Stimulated activated CD8-positive, alpha-beta memory T cell treated with anti-CD3 and anti-CD28 coated beads, Interleukin-15, amount 100 ng/mL, for 48 hours (primary cell): ENCODE measurements at places on chromosomes 1 and 21.

- DNase-seq, result no peak
Observed at GRCh38 chr1:235019471-235019870, 109.2 kb downstream of the TOMM20 start.

- no peak for DNase-seq
Observed at GRCh38 chr21:37153935-37154350, 80.9 kb downstream of the TTC3 start.

DNA sequence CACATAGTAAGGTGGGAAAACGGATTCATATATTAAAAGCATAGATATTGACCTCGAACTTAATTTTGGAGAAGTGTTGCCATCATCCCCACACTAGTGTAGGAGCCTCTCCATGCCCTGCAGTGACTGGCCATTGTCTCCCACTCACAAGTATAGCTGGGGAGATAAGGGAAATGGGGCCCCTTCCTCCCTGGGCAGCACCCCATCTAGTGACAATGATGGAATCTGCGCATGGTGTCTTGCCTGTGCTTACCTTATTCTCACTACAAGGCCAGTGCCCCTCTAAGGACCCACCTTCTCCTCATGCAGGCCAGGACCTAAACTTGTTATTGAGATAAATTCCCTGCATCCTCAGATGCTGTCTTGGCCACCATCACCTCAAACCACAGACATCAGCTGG lies 374.9 kb downstream of the NTNG1 start:
- DNase-seq, result no peak

DNA sequence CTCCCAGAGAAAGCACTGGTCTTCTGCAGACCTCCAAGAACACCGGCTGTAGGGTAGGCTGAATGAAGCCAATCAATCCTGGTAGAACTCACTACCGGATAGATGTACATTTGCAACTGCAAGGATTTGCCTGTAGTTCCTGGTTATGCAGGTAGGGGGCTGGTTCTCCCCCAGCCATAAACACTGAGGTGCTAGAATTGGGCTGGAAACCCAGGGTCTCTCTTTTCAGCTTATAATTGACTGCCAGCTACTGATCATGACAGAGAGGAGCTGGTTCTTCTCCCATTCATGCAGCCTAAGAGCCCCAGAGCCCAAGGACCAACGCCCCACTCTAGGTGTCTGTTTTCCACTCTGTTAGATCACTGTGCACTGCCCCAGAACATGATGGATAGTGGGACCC lies 21.5 kb upstream of the MTARC2 start:
- no peak for DNase-seq

DNA sequence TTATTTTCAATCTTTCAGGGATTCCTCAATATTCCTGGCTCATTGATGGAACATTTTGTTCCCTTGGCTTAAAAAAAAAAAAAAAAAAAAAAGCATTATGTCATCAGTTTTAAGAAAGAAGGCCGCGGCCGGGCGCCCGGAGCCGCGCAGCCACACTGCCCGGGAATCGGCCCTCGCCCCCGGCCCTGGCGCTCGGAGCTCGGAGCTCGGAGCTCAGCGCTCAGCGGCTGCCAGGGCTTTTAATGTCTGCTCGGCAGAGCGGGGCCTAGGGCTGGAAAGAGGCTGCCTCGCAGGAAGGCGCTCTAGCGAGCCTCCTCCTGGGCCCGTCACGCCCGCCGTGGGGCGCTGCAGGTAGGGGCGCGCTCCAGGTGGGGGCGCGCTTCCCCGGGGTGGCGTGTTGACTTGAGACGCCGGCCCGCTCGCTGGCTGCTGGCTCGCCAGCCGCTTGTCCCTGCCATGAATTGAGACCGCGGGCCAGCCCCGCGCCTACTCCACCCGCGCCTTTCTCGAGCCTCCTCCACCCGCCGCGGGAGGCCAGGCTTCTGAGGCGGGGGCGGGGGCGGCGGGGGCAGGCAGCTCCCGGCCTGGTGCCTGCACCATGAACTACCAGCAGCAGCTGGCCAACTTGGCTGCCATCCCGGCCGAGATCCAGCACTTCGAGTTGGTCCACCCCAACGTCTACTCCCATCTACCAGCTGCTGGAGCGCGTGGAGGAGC lies 5.4 kb upstream of the TDRD5 start:
- no peak for DNase-seq

GRCh38 chr21:38277501-38278131 lies 20.8 kb downstream of the KCNJ15 start:
- no peak for DNase-seq

DNA sequence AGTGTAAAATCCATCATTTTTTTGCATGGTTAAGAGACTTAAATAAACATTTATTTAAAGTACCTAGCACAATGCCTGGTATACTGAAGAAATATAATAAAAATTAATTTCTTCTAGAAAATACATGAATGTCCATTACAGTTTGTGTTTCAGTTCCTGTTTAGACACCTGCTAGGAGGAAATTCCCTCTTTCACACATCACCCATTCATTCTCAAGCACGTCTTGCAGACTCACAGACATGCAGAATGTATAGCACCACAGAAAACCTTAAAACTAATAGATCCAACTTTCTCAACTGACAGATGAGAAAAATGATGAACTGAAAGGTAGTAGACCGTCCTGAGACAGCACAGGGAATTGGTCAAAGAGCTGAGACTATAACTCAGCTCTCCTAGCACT lies 172.2 kb upstream of the C8B start:
- DNase-seq, result no peak

DNA sequence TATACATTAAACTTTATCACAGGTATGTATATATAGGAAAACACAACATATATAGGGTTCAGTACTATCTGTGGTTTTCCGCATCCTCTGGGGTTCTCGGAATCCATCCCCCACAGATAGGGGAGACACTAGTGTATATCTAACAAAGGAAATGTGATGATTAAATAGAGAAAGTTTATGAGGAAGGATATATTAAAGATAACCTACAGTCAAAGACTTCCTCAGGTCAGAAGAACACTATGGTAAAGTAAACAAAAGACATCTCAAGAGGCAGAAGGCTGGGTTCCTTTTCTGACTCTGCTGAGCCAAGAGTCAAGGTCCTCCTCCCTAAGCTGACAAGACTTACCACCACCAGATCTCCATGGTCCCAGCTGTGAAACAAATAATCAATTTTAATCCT lies 12.1 kb downstream of the USP24 start:
- no peak for DNase-seq

- no peak for DNase-seq
Observed at GRCh38 chr1:119659628-119660027, 11.6 kb upstream of the ZNF697 start.

- DNase-seq, result no peak
Observed at GRCh38 chr1:110596312-110596711, 9.8 kb downstream of the KCNA2 start.

DNA sequence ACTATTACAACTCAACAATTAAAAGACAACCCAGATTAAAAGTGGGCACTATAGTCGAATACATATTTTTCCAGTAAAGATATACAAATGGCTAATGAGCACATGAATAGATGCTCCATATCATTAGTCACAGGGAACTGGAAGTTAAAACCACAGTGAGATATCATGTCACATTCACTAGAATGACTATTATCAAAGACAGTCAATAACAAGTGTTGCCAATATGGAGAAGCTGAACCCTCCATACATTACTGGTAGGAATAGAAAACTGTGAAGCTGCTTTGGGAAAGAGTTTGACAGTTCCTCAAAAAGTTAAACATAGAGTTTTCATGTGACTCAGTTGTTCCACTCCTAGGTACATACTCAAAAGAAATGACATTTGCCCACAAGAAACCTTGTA lies 30.6 kb upstream of the MRPS6 start:
- no peak for DNase-seq

DNA sequence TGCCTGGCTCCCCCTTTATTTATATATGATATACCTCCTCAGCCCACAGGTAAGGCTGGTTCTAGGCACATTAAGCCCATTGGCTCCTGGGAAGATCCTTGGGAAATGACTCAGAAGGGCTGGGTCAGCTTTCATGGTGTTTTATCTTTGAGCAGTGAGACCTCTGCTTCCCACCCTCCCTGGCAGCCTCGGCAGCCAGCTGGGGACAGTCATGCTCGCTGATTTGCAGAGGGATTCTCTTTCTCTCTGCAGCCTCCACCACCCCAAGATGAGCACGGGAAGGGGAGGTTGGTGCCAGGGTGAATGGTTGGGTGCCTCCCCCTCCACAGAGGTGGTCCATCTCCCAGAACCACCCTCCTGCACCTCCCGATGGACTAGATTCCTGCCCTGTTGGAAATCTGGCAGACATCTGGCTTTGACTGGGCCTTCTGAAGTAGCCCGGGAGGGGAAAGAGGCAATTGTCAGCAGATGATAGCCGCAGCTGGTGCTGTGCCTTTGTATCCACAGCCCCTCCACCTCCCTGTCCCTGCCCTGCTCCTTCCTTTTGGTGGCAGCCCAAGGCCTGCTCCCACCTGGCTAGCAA lies 24.6 kb downstream of the IER5 start:
- DNase-seq, result no peak

DNA sequence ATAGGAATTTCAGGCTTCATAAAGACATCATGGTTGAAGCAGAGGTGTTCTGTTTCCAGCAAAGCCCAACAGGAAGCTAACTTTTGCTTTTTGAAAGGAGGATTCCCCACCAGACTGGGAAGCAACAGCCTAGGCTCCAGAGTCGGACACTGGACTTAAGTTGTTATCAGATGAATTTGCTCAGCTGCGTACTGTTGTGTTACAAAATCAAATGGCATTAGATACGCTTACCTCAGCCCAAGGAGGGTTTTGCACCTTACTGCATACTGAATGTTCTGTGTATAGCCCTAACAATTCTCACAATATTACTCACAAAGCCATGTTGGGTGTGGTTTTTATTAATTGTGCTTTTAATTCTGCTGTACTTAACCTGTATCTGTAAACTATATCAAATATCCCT lies 547 bp upstream of the CHIA start:
- no peak for DNase-seq

GRCh38 chr1:238672262-238672661 lies 714.1 kb upstream of the CHRM3 start:
- no peak for DNase-seq

DNA sequence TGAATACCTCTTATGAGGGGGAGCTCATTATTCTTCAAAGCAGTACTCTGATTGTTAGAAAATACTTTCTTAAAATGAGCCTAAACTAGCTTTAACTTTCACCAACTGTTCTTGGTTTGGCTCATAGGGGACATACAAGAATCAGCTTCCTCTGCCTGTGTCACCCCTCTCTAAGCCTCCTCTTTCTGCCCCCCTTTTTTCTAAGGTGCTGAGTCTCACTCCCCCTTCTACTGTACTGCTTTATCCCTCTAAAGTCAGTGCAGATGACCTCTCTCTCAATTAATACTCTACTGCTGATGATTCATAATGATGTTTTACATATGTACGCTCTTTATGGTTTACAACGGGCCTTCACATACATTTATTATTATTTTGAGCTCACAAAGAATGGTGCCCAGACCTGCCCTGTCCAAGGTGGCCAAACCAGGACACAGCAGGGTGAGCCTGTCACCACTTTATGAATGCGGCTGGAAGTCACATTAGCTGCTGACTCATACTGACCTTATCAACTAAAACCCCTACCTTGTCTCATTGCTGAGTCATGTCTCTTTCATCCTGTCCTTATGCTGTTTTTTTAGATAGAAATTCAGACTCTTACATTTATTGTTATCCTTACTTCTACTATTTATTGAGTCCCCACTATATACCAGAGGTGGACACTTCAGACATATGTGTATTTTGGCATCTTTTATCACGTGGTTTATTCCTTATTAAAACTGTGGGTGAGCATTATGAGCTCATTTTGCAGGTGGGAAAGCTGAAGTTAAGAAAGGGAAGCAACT lies 126.9 kb downstream of the RNF220 start:
- DNase-seq, result no peak

GRCh38 chr1:19466112-19466561 lies 19.2 kb downstream of the CAPZB start:
- DNase-seq, result no peak

DNA sequence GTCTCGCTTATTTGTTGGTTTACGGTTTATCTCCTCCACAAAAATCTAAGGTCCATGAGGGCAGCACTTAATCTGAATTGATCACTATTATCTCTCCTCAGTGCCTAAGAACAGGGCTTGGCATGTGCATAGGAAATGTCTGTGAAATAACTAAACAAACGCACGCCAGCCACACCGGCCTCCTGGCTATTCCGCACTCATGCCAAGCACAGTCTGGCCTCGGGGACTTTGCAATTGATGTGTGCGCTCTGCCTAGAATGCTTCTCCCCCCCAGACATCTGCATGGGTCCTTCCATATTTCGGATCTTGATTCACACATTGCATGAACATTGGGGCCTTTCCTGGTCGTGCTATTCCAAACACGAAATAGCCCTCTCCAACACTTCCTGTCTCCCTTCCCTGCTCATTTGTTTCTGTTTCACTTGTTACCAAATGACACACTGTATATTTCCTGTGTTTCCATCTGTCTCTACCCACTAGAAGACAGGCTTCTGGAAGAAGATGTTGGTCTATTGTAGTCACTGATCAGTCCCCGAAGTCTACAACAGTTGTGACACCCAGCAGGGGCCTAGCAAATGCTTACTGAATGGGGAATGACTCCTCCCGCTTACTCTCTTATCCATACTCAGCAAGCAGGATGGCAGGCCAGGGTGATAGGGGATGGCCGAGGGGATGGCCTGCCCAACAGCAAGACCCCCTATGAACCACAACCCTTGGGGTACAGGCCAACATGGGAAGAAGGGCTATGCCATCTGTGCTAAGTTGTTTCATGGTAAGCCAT lies 93.9 kb downstream of the GLIS1 start:
- no peak for DNase-seq

DNA sequence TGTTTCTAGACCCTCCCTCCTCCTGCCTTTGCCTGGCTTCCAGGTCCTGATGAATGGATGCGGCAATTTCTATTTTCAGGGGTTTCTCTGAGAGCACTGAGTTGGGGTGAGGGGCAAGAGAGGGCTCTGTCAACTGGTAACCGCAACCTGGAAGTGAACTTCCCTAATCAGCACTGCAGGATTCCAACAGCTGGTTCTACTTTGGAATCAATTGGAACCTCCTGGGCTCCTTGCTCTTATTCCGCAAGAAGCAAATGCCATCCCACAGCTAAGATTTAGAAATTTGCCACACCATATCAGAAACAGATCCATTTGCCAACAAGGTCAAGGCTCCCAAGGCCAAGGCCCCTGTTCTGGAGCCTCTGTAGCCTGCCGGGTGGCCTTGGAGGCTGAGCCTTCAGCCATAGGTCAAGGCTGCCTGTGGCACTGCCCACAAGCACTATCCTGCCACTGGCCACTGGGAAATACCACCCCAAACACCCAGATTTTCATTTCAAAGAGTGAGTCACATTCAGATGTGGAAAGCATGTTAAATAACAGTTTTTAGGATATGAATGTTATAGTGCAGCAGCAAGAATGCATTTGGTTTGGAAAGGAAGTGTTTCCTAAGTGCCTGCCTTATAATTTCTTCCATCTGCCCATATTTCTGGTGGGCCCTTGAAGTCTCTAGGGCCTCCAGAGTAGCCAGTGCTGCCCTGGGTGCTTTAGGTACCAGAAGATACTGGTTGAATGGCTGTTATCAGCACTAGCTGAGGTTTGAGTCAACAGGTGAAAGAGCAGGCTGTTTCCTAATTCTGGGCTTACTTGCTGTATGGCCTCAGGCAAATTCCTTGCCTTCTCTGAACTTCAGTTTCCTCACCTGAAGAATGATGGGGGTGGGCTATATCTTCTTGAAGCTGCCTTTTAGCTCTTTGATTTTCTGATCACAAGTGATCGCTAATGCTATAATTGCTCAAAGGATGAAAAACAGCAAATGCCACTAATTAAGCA lies 56.3 kb upstream of the JUN start:
- no peak for DNase-seq
